Spinal cord (tissue), 10 donors: ENCODE measurements at places on chromosomes 3 and 15. TPM values are rescaled to one million over a fixed set of nuclear protein-coding genes. Genes with fewer than 3 reads are reported as not detected.

Gene GPR149
- total RNA-seq, result 12.7 TPM

DNA sequence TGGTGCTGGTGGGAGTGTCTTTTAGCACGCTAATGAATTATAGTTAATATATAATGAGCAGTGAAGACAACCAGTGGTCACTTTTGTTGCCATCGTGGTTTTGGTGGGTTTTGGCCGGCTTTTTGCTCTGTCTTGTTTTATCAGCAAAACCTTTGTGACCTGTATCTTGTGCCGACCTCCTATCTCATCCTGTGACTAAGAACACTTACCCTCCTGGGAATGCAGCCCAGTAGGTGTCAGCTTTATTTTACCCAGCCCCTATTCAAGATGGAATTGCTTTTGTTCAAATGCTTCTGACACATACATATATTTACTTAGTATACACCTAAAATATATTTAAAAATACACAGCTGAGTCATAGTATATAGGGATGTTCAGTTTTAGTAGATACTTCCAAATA lies 770.3 kb downstream of the PDCD6IP start:
- H3K4me1 ChIP-seq, result no peaks in the 10 kb centered on the region
- no peaks in the 10 kb centered on the region for H3K27me3 ChIP-seq
- H3K4me3 ChIP-seq, result no peak overlapping the region

- H3K27ac ChIP-seq, result no peak overlapping the region
- no peak overlapping the region for H3K4me3 ChIP-seq
- no peaks in the 10 kb centered on the region for H3K4me1 ChIP-seq
- H3K36me3 ChIP-seq, result no peaks in the 10 kb centered on the region
- H3K27me3 ChIP-seq, result no peaks in the 10 kb centered on the region
- no peak for DNase-seq
Observed at GRCh38 chr3:122063908-122064307, 8.7 kb downstream of the CD86 start.

DNA sequence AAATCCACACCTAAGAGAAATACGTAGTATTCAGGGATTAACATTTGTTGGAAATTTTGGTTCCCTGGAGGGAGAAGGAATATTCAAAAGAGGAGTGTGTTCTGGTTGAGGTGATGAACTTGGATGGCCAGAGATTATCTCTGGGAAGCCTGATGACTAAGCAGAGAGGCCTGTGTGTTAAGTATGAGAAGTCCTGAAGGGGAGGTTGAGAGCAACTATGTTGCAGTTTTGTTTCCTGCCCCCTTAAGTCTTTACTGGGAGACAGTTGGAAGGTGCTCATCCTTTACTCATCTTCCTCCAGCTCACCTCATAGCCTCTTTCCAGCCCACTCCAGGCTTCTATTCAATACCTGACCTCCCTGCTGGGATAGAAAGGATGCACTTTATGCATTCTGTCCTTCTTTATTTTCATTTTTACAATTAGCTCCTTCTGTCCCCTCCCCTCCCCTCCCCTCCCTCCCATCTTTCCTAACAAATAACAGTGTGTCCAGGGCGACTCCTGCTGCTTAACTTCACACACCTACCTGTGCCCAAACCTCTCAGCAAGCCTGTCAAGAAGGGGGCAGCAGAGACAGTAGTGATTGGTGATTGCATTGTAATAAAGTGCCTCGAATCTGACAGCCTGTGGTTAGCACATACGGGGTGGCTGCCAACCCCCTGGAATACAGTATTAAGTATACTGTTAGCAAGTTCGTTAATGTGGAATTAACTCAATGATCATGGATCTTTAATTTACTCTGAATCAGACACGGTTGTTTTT lies 11.9 kb downstream of the RAP2B start:
- H3K4me1 ChIP-seq, result no peaks in the 10 kb centered on the region
- no peak for DNase-seq

DNA sequence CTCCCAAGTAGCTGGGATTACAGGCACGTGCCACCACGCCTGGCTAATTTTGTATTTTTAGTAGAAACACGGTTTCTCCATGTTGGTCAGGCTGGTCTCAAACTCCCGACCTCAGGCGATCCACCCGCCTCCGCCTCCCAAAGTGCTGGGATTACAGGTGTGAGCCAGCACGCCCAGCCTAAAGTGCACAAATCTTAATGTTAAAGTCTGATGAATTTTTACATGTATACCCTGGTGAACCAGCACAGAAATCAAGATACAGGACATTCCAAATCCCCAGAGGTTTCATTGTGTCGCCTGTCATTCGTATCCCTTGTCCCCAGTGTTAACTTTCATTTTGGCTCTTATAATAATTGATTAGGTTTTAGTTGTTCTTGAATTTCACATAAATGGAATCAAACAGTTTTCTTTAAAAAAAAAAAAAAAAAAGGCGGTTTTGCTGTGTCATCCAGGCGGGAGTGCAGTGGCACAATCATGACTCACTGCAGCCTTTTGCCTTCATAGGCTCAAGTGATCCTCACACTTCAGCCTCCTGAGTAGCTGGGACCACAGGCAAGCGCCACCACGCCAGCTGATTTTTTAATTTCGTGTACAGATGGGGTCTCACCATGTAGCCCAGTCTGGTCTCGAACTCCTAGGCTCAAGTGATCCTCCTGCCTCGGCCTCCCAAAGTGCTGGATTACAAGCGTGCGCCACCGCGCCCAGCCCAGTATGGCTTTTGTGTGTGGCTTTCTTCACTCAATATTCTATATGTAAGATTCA lies 1.5 kb upstream of the TM4SF19 start:
- no peaks in the 10 kb centered on the region for H3K4me1 ChIP-seq
- no peak overlapping the region for H3K27ac ChIP-seq
- no peaks in the 10 kb centered on the region for H3K36me3 ChIP-seq
- H3K4me3 ChIP-seq, result no peak overlapping the region
- H3K27me3 ChIP-seq, result no peaks in the 10 kb centered on the region

DNA sequence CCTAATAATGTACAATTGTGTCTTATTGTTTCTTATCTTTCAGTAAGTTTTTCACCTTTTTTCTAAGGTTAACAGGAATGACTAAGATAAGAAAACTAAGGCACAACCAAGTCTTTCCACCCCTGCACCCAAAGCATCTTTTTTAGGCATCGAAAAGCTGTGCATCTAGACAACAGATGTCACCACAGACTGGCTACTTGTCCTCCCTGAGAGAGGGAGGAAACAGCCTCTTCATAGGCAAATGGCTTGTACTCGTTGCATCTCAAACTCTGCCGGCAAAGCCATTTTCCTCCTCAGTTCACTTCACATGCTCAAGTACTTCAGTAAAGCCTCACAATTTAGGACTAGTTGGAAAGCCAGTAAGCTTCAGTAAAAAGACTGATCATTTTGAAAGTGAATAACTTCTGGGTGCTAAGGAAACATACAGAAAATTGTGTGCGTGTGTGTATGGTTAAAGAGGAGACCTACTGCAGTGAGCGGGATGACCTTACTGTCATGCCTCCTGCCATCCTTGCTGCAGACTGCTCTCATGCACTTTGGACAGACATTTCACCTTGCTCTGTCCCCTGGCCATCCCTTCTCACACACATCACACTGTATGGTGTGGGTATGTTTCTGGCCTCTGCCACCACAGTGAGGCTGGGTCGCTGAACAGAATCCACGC lies 36.5 kb upstream of the HACD2 start:
- H3K36me3 ChIP-seq, result no peaks in the 10 kb centered on the region
- no peak overlapping the region for H3K4me3 ChIP-seq
- no peak overlapping the region for H3K27ac ChIP-seq
- H3K4me1 ChIP-seq, result peaks cover 23% of the 10 kb centered on the region
- DNase-seq, result peak; percentile 32

DNA sequence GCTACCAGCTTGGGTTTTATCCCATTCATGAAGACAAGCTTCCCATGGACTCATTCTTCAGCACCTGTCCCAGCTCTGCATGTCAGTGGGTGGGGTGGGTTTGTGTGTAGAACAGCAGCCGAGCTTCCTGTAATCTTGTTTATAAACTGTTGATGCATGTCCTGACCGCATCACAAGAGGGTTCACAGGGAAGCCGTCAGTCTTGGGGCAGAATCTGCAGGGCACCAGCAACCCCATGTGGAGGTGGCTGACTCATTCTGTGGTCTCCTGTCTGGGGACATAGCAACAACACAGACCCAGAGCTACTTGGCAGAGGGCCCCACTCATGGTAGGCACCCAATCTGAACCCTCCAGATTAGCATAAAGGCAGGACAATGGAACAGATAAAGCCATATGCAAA lies 35.6 kb downstream of the DAPK2 start:
- H3K36me3 ChIP-seq, result no peaks in the 10 kb centered on the region
- H3K4me3 ChIP-seq, result no peak overlapping the region
- DNase-seq, result no peak
- no peaks in the 10 kb centered on the region for H3K27me3 ChIP-seq
- no peak overlapping the region for H3K27ac ChIP-seq

DNA sequence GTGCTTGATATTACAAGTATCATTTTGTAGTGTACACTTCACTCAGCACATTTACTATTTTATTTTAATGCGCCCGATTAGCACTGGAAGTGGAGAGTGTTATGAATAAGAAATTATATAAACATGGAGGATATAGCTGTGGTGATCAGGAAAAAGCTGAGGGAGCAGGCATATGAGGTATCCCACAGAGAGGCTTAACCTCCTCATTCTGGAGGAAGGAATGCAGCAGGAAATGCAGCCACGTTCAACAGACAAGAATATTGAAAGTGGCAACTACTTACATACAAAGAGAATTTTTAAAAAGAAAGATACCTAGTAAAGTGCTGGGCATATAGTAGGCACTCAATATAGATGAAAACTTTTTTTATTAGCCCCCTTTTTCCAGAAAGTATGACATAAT lies 166.0 kb upstream of the SATB1 start:
- no peak overlapping the region for H3K27ac ChIP-seq
- no peaks in the 10 kb centered on the region for H3K4me1 ChIP-seq
- no peak for DNase-seq
- no peaks in the 10 kb centered on the region for H3K27me3 ChIP-seq
